ENCODE measurements at places on chromosomes 4 and X.
A peak's percentile ranks its signal among the peaks of the same experiment; 100 is the strongest.

GRCh38 chr4:59979061-59979460, 1221.1 kb upstream of the ADGRL3 start:
- DNase-seq, result no peak

DNA sequence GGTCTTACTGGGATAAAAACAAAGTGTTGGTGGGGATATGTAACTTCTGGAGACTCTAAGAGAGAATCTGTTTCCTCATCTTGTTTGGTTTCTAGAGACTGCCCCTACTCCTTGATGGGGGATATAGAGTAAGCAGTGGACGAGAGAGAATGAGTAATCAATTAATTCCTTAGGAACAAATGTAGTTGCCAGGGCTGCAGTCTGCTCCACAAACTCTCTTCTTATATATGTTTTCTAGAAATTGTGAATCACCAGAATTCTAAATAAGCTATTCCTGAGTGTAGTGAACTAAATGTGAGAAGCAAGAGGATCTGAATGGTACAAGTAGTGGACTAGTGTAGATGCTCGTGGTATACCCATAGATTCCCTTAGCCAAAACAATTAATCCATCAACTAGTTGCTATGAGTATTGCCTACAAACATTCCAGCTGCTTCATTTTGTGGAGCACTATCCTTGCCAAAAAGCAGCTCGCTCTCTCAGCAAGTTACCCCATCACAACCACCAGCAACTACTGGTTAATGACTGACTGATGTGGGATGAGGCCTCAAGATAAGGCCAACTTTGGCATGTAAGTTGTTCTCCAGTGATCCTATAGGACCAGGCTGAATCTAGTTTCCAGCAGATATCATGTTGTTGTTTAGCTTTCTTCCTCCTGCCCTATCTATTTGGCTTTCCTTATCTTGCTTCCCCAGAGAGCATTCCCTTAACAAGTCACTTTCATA, 273.0 kb downstream of the SLC7A11 start:
- DNase-seq, result no peak

DNA sequence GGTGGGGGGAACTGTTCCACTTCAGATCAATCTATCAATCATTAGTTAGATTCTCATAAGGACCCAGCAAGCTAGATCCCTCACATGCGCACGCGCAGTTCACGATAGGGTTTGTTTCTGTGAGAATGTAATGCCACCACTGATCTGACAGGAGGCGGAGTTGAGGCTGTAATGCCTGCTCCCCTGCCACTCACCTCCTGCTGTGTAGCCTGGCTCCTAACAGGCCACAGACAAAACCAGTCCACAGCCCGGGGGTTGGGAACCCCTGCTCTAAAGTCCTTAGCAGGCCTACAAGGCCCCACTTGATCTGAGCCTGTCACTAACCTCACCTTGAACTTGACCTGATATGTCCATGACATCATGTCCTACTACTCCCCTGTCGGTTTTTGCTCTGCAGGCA, 30.3 kb downstream of the ARL9 start:
- DNase-seq, result no peak

- no peak for DNase-seq
These were observed 64.0 kb downstream of the PTTG2 start for GRCh38 chr4:38024206-38024509.

GRCh38 chr4:37440501-37440900, 196.0 kb downstream of the NWD2 start:
- no peak for DNase-seq

- peak; percentile 80 for DNase-seq
These were observed 29.3 kb downstream of the FAM199X start for GRCh38 chrX:104195489-104196084.

DNA sequence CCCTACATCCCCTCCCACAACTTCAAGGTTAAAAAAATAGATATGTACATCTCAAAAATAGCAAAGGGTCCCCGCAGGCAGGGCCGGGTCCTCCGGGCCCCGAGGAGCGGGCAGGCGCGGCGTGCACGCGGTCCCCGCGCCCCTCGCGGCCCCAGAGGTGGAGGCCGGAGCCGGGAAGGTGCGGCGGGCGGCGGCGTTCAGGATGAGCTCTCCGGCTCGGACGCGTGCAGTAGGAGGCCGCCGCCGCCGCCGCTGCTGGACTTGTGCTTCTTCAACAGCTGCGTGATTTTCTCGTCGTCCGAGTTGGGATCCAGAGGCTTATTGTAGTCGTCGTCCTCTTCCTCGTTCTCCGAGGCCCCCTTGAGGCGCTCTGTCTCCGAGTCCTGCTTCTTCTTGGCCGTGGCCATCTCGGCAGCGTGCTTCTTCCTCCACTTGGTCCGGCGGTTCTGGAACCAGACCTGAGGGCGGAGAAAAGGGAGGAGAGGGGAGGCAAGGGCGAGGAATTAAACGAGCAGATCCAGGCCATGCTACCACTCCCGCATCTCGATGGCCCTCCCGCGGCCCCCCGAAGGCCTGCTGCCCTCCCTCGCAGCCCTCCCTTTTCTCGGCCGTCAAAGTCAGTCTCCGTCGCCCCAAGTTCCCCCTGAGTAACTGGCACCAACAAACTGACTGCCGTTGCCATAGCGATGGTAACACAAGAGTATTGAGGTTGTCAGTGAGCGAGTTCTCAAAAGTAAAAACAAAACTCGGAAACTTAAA, 5.8 kb downstream of the NKX6-1 start:
- DNase-seq, result no peak

GRCh38 chr4:164768516-164768915, 14.6 kb downstream of the SMIM31 start:
- DNase-seq, result peak; percentile 57

- DNase-seq, result no peak
These were observed 33.0 kb downstream of the PLAC1 start for GRCh38 chrX:134625315-134625718.

GRCh38 chr4:24769571-24769970, 25.8 kb upstream of the SOD3 start:
- DNase-seq, result no peak

GRCh38 chr4:7327341-7327885, 107.3 kb downstream of the PSAPL1 start:
- no peak for DNase-seq

DNA sequence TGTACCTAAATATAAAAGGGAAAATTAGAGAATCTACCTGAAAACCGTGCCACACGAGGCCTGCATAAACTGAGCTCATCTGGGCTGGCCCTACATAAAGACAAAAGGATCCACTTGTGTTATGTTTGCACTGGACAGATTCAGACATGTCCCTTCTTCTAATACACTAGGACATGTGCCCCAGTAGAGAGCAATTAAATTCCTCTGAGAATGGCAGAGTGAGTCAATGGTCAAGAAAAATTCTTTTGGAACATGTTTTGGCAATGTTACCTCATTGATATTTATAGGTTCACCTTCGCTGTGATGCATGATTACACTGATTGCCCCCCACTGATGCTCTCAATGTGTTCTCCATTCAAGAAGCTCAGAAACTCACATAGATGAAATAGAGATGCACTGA, 95.2 kb downstream of the MANBA start:
- DNase-seq, result no peak

DNA sequence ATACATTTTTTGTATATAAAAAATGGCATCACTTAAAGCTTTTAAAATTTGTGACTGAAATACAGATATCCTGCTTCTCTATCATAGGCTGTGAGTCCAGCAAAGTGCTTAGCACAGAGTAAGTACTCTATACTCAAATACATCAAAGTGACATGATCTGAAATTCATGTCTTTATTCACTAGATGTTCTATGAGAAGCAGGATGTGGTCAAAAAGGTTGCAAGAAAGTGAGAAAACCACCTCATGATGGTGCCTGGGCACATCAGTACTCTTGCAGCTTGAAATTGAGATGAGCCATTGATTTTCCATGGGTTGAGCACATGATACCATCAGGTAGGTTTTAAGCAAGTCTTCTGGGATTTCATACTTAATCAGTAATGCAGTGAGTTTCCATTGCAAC, 20.4 kb upstream of the SFRP2 start:
- DNase-seq, result no peak

DNA sequence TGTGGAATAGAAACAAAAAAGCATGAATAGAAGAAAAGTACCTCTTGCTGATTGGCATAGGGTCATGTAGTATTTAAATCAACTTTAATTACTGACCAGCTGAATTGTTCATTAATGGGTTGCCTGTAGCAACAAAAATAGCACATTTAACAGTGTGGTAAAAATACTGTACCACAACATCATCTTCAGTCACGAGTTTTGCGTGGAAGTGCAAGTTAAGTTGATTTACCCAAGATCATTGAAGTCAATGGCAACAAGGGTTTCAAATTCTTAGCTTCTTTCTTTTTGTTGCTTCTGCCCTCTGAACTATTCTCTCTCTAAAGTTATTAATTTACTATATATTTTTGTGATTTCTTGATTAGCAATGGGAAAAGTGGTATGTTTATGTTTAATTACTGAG, 526.6 kb downstream of the C4orf33 start:
- DNase-seq, result no peak

- peak; percentile 42 for DNase-seq
These were observed 671 bp downstream of the HPF1 start for GRCh38 chr4:169756971-169757574.

DNA sequence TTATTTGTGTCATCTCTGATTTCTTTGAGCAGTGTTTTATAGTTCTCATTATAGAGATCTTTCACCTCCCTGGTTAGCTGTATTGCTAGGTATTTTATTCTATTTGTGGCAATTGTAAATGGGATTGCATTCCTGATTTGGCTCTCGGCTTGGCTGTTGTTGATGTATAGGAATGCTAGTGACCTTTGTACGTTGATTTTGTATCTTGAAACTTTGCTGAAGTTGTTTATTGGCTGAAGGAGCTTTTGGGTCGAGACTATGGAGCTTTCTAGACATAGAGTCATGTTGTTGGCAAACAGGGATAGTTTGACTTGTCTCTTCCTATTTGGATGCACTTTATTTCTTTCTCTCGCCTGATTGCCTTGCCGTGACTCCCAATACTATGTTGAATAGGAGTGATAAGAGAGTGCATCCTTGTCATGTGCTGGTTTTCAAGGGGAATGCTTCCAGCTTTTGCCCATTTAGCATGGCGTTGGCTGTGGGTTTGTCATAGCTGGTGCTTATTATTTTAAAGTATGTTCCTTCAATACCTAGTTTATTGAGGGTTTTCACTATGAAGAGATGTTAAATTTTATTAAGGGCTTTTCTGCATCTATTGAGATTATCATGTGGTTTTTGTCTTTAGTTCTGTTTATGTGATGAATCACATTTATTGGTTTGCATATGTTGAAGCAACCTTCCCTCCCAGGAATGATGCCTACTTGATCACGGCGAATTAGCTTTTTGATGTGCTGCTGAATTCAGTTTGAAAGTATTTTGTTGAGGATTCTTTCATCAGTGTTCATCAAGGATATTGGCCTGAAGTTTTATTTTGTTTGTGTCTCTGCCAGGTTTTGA, 72.7 kb upstream of the BOD1L1 start:
- DNase-seq, result no peak

DNA sequence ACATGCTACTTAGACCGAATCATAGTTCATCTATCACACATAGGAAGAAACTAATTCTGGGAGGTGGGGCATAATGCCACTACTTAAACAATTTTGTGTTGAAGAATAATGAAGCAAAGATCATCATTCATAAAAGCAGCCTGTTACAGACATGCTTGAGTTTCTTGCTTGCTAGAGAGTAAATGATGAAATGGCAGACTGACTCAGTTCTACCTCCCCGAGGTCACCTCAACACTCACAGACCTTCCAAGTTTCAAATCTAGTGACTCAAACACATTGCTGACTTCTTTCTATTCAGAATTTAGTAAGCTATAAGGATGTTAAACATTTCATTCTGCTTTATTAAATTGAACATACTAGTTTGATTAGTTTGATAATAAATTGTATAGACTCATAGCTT, 636.5 kb upstream of the FRG1 start:
- DNase-seq, result no peak

DNA sequence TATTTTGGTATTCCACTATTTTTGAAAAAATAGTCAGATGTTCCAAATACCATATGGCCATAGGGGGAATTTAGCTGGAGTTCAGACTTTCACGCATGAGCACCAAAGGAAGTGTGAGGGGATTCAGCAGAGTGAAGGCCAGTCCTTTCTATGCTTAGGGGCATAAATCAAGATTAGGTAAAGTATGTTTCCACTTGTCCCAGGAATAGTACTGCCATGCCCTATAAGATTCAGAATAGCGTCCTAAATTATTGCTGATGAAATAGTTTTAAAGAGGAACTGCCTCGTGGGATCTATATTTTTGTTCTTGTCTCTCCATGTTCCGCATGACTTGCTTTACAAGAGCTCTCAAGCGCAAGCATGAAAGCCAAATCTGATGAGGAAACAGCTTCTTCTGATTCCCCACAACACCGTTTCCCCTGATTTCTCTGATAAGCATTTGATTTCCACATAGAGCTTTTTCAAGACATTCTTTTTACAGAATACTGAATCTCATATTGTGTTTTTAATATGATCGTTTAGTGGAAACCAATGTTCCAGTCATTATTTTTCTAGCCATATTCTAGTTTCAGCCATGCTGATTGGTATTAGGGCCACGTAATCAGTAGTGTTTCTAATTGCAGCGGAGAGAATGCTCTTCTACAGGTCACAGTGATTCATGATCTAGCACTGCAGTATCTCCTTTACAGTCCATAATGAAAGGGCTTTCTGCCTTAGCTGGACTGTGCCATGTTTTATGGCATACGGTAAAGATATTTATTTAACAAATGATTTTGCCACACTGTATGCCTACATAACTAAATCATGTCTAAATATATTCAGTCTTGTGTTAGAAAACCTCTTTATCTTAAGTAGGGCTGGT, 492.3 kb downstream of the CENPC start:
- DNase-seq, result no peak

- peak; percentile 91 for DNase-seq
These were observed 252.3 kb downstream of the ARHGAP10 start for GRCh38 chr4:147984065-147984777.

- no peak for DNase-seq
These were observed 757 bp upstream of the SRPK3 start for GRCh38 chrX:153779891-153780677.
